ENCODE measurements at places on chromosomes 5 and 9.

DNA sequence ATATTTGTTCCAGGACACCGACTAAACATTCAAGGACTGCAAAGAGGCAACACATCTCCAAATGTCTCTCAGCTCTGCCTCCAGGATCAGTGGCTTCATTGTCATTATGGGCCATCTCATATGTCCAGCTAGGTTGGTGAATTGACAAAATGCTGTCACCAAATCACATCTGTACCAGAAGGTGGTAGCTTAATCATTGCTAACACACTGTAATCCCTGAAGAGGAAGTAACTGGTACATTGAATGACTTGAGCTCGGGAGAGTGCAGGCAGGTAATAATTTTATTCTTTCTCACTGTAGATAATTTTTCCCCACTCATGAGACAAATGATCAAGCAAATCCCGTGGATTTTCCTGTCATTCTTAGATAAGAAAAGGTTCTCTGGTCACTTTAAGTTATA lies 169.8 kb downstream of the SEMA6A start:
- DNase-seq, result no peak

- DNase-seq, result no peak
Measured at GRCh38 chr5:154786414-154786813, 31.2 kb downstream of the LARP1 start.

- no peak for DNase-seq
Measured at GRCh38 chr9:8428389-8428788, 628.8 kb upstream of the DMAC1 start.

GRCh38 chr9:113625486-113625885 lies 162.0 kb downstream of the RGS3 start:
- DNase-seq, result no peak

GRCh38 chr9:136345281-136346156 lies 18.0 kb downstream of the DNLZ start:
- DNase-seq, result no peak

DNA sequence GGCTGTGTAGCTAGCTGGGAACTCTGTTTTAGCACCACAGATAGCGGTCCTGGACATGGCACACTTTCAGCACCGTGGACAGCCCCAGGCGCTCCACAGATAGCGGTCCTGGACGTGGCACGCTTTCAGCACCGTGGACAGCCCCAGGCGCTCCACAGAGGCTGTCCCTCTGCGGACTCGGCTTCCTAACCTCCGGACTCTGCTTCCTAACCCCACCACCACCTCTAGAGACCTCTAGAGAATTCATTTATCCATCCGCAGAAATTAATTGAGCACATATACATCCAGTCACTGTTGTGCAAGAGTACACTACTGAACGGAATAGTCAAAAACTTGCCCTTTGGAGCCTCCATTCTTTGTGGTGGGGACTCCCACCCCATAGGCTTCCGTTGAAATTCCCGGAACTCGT lies 27.4 kb downstream of the UNC5A start:
- DNase-seq, result no peak

DNA sequence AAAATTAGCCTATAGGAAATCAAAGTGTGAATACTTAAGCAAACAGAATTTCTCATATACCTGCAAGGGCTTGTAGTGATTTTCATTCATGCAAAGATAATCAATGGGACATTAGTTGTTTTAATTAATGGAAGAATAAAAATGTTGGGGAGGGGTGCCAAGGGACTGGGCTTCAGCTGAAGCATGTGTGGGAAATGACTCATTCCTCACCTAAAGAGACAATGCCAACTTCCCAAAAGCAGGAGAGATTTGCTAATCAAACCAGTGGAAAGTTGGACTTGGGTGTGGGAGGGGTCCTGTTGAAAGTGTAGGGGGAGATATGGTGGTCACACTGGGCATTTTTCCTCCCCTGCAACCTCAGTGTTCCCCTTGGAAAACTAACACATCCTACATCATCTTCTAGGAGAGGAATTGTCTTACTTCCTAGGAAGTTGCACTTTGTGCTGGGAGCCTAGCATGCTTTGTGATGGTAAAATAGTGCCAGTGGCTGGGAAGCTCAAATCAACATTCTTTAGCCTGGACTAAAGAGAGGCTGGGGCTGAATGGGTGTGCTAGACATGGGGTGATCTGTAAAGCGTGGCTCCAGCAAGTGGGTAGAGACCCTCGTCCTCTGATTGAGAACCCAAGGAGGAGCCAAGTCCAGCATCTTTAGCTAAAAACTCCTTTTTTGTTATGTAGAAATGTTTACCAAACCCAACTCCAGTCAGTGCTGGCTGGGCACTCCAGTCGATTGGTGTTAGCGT lies 6.4 kb upstream of the LHX2 start:
- DNase-seq, result no peak

- DNase-seq, result no peak
Measured at GRCh38 chr5:101364469-101364868, 461.4 kb upstream of the ST8SIA4 start.

DNA sequence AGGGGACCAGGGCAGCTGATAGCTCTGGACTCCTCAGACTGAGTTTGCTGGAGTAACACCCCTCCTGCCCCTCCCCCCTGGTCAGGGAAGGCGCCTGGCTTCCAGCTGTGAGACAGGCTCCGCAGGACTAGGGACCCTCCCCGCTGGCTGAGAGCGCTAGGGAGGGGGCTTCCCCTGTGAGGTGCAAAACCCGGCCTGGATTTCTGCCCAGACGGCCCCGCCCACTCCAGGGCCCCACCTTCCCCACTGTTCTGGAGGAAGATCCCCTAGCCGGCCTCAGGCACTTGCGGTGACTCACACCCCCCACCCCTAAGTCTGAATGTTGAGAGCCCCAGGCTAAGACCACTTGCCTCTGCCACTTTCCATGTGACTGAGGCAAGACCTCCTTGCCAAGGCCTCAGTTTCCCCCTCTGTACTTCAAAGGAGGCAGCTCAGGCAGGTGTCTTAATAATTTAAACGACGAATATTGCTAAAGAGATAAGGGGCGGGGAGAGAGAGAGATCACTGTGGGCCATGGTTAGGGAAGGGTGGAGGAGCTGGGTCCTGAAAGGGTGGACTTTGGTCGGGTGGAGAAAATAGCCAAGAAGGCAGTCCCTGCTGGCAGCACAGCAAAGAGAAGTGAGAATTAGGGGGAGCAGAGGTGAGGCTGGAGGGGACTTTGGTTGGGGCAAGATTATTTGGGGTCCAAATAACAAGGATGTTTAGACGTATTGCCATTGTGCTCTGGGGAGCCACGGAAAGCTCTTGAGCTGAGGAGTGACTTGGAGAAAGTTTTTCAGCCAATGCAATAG lies 1.0 kb upstream of the DAB2IP start:
- peak; percentile 74 for DNase-seq

- no peak for DNase-seq
Measured at GRCh38 chr5:76693141-76693540, 22.8 kb upstream of the F2R start.

- DNase-seq, result no peak
Measured at GRCh38 chr9:137156567-137157375, 13.1 kb downstream of the LRRC26 start.

DNA sequence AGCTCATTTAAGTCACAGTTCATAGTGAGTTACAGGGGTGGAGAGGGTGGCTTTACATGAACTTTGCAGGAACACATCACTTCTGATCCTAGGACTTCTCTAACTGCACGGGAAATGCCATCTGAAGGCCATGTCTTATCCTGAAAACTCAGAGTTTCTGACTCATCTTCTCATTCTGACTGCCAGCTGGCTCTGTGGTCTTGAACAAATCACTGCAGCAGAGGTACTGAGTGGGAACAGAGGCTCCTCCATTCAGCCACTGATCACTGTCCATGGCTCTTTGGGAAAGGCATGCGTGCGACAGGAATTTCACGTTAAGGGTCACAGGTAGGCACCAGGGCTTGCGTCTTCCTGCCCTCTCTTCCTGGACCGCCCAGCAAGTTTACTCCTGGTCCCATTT lies 114.6 kb upstream of the LRRTM2 start:
- DNase-seq, result no peak

GRCh38 chr5:147904110-147904509 lies 2.2 kb downstream of the C5orf46 start:
- DNase-seq, result no peak

DNA sequence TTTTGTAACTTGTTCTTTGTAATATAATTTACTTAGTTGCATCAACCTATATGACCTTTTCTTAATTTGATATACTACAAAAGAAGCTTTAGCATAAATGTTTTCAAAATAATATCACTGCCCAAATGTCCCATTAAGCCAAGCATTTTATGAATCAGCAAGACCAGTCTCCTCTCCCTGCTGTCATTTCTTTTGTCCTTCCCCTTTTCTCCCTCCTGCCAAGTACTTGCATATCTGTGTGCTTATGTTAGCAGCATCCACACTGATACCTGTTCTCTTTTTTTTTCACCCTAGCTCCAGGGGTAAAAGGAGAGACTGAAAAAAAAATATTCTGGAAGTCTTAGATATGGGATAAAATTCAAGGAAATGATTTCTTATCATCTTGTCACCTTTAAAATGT lies 69.7 kb downstream of the ZSWIM6 start:
- DNase-seq, result no peak

DNA sequence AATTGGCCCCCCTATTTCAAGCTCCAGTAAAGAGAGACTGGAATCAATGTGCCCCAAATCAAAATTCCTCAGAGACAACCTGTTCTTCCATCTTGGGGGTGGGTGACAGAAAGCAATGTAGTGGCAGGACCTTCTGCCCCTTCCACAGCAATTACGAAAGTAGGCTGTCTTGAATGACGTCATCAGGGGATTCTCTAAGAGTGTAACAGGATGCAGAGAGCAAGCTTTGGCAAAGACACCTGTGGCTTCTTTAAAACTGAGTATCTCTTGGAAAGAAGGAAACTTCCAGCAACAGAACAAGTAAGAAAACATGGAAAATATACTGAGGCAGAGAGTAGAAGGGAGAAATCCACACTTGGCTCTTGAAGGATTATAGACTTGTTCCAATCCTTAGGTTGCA lies 247.6 kb upstream of the PDE4D start:
- no peak for DNase-seq

GRCh38 chr9:127316586-127317323 lies 52.2 kb downstream of the GARNL3 start:
- DNase-seq, result no peak

DNA sequence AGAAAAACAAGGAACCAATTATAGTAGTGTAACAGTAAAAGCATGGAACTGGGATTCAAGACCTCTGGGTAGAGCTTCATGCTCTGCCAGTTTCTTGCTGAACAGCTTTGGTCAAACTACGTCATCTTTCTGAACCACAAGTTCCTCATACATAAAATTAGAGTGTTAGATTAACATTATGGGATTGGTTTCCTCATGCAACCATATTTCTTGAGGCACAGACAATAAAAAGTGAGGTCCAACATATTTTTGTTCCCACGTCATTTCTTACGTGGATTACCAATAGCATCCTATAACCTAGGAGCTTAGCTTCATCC lies 354.8 kb downstream of the TMEM232 start:
- no peak for DNase-seq

GRCh38 chr5:168318240-168318639 lies 26.8 kb downstream of the WWC1 start:
- DNase-seq, result no peak

- DNase-seq, result no peak
Measured at GRCh38 chr5:174736777-174737176, 12.4 kb downstream of the MSX2 start.

DNA sequence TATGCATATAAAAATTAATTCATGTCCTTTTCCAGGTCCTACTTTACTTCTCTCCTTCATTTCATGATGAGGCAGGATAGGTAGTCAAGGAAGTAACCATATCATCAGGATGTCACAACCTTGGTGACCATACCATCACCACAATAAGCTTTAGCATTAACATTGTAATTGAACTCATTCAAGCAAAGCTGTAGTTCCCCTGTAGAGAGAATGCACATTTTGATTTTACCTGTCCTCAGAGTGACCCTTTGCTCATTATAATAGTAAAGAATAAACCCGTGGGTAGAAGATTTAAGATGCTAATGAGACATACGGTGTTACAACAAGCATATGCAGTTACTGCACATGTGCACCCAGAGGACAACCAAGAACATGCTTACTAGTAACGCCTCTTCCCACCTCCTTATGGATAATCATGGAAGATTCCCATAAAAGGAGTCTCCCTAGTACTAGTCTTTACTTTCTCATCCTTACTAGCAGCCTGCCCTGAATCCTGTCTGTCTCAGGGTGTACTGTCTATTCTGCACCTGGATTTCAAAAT lies 2.2 kb downstream of the IFNA6 start:
- DNase-seq, result no peak

- no peak for DNase-seq
Measured at GRCh38 chr5:172636279-172637050, 4.6 kb upstream of the NEURL1B start.

DNA sequence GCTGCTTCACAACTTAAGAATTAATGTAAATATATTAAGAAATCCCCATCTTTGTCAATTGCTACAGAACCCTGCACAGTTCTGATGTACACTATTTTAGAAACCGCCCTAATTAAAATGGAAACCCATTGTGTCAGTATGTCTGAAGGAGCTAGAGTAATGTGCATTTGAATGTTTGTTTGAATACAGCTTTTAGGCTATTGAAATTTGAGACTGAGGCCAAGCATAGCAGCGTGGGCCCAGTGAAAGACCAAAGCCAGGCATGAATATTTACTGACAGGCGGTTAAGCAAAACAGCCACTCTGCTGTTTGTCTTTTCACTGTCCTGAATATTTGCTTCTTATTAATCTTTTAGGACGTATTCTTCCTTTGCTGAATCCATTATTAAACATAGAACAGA lies 252.3 kb downstream of the IZUMO3 start:
- DNase-seq, result no peak

All from NCI-H1092 (cell line).